ENCODE measurements at places on chromosomes 11 and 22.

- no peak for DNase-seq
Observed at GRCh38 chr11:82756765-82757639, 23.3 kb upstream of the FAM181B start.

- DNase-seq, result no peak
Observed at GRCh38 chr22:39449708-39450107, 7.1 kb upstream of the MGAT3 start.

- no peak for DNase-seq
Observed at GRCh38 chr11:84922212-84922805, 704.8 kb downstream of the DLG2 start.

GRCh38 chr11:70265341-70265740, 5.1 kb upstream of the PPFIA1 start:
- no peak for DNase-seq

GRCh38 chr11:11848891-11849746, 7.3 kb downstream of the USP47 start:
- DNase-seq, result no peak

DNA sequence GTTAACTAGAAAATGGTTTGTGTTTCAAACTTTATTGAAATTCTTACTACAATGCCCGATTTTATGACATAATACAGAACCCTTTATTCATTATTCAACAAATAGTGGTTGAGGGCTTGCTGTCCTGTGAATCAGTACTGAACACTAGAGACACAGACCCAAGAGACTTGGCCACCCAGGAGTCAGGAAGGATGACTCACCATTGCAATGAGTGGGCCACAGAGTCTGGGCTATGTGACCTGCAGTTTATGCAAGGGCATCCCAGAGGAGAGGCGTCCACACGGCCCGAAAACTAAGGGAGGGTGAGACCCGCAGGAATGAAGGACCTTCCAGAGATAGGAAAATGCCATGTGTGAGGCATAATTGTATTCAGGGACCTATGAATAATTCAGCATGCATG, 143.8 kb upstream of the DDI1 start:
- no peak for DNase-seq

DNA sequence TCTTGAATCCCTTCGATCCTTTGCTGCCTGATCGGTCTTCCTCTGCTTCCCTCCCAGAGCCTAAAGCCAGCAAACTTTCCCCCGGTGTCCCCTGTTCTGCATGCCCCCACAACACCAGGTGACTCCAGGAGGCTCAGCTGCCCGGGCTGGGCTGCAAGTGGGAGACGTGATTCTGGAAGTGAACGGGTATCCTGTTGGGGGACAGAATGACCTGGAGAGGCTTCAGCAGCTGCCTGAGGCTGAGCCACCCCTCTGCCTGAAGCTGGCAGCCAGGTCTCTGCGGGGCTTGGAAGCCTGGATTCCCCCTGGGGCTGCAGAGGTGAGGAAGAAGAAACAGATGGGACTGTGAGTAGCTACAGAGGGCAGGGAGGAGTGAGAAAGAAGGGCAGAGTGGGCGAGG, 3.6 kb downstream of the NHERF4 start:
- no peak for DNase-seq

- DNase-seq, result no peak
Observed at GRCh38 chr22:27463121-27463660, 338.4 kb downstream of the MN1 start.

DNA sequence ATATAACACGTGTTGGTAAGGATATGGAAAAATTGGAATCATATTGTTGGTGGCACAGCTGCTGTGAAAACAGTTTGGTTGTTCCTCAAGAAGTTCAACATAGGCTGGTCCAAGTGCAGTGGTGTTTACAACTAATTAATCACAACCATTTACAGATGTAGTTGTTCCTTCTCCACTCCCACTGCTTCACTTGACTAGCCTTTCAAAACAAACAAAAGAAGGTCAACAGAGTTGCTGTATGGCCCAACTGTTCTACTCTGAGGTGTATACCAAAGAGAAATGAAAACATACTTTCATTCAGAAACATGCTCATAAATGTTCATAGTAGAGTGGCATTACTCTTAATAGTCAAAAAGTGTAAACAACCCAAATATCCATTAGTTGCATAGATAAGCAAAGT, 36.6 kb upstream of the ACAT1 start:
- DNase-seq, result no peak

- DNase-seq, result no peak
Observed at GRCh38 chr22:40612291-40612751, 24.2 kb downstream of the MRTFA start.

- DNase-seq, result peak; percentile 25
Observed at GRCh38 chr22:36506637-36507517, at the start of gene FOXRED2. Gene FOXRED2 (minus strand): TSS chr22:36507040. CDS start chr22:36506422, 618 bp downstream.
